ENCODE measurements at places on chromosomes 16 and 17.
A peak's percentile ranks its signal among the peaks of the same experiment; 100 is the strongest.

GRCh38 chr16:81717662-81718189, 61.4 kb upstream of the PLCG2 start:
- DNase-seq = no peak

DNA sequence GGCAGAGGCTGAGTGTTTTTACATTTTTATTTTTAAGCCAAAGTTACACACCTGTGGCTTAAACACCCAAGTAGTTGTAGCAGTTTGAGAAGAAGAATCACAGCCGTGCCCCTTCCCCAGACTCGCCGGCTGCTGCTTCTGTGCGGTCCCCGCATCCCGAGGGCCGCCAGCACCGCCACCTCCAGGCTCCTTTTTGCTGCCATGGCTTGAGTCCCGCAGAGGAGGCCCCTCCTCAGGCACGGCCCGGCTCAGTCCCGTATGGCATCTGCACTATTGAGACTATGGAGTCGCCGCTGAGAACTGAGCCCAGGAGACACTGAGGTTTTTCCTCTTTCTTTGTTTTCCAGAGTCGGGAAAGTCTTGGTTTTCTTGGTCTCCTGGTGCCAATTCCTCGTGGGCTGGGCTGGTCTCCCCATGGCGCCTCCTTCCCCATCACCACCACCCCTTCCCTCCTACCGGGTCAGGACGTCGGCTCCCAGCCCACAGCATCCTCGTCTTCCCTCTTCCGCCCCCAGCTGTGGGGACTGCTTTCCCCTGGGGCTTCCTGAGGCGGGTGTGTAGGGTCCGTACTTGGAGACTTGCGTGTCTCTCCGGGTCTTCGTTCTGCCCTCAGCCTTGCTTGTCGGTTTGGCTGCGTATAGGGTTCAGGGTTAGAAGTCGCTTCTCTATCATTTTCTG, 32.6 kb upstream of the CDH15 start:
- no peak for DNase-seq

- DNase-seq = no peak
These were observed 2.1 kb upstream of the MMP2 start for GRCh38 chr16:55476625-55477533.

DNA sequence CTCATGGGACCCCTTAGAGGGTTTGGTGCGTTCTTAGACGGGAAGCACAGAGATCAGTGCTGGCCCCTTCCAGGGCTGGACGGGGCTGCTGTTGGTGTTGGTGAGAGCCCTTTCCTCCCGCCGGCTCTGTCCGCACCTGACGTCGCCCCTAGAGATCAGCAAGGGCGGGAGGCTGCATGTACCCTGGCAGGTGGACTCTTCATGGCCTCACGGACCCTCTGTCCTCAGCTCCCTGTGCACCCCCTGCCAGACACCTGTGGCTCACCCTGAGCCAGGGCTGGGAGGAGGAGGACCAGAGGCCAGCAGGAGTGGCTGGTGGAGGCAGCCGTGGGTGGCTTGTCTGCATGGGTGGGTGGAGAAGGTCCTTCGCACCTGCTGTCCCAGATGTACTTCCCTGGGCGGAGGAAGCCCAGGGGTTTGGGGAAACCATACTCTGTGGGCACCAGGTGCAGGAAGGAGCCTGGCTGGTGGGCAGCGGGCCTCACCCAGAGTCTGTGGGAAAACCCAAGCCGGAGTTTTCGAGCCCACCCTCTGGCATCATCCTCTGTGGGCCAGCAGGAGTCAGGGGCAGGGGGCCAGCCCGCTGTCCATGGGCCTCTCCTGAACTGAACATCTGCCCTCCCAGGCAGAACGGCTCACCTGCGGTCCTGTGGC, 348.6 kb downstream of the SEC14L1 start:
- no peak for DNase-seq

DNA sequence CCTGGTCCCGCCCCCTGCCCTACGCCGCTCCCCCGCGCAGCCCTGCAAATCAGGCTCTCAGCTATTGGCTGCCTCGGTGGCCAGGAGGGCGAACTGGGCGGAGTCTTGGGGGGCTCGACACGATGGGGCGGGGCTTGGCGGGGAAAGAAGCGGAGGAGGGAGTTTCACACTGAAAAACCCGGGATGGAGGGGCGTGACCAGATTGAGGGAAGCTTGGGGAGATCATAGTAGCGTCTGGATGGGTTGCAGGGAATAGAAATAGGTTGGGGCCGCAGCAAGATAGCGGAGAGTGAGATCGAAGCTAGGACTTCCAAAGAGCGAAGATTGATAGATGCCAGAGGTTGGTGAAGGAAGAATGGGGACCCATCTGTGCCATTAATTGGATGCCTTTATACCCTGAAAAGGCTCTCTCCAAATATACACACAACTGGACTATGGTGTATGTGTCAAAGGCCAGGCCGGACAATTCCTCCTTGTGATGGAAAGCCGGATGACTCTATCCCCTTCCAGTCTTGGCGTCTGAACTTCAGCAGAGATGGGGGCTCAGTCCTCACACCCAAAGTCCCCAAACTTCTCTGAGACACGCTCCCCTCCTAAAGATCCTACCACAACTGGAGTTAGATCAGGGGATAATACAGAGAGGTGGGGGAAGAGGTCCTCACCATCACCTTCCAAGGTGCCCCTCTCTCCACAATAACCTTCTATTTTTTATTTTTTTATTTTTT, 376 bp upstream of the STAC2 start:
- DNase-seq = peak; percentile 85

Measured in NCI-H1048 (cell line).